Esophagus squamous epithelium (tissue), 5 donors: ENCODE measurements at places on chromosomes 12 and 14.

DNA sequence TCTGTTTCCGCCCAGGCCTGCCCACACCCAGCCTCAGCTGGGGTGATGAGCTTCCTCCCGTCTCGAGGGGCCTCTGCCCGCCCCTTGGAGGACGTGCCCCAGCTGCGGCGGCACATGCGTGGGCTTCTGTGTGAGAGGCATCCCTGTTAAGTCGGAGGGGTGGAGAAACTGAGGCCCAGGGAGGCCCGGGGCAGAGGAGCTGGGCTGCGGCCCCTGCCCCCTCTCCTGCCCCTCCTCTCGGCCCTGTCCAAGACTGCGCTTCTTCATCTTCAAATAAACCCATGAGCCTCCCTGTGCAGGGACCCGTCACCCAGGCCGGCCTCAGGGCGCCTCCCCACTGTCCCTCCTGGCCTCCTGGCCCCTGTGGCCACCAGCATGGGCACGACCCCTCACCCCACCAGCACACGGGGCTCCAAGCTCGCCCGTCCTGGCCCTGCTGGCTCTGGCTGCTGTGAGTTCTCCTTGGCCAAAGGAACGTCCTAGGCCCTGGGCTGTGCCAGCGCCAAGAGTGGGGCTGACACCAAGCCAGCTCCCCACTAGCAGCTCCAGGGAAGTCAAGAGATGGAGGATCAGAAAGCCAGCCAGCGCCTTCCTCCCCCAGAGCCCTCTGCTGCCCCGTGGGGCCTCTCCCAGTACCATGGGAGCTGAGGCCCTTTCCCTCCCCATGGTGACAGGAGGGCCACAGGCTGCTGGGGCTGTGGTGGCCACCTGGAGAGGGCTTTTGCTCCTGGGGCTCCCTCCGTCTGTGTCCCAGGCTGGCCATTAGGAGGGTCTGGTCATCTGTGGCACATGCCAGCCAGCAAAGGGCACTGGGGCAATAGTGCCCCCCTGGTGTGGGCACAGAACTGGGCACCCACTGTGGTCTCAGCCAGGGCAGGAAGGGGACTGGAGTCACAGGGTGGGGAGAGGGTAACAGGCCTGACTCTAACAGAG, 180.4 kb downstream of the KIF26A start:
- DNase-seq: no peak

DNA sequence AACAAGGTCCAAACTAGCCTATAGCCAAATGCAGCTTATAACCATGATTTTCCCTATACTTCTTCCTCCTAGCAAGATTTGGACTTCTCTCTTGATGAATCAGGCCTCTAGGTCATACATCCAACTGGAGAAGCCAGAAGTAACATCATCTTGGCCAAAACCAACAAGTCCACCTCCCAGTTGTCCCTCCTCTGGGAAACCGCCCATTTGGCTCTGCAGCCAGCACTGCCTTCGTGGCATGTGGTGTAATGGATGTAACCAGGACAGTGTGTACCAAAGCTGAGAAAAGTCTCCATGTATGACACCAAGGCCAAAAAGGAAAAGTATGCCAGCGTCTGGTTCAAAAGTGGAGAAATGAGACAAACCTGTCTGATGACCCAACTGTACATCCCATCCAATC, 59.3 kb upstream of the VASH1 start:
- no peak for DNase-seq

- no peak for DNase-seq
Observed at GRCh38 chr14:106737021-106737420, 1210.6 kb downstream of the TMEM121 start.

- DNase-seq: no peak
Observed at GRCh38 chr12:11555743-11556625, 93.5 kb upstream of the ETV6 start.

DNA sequence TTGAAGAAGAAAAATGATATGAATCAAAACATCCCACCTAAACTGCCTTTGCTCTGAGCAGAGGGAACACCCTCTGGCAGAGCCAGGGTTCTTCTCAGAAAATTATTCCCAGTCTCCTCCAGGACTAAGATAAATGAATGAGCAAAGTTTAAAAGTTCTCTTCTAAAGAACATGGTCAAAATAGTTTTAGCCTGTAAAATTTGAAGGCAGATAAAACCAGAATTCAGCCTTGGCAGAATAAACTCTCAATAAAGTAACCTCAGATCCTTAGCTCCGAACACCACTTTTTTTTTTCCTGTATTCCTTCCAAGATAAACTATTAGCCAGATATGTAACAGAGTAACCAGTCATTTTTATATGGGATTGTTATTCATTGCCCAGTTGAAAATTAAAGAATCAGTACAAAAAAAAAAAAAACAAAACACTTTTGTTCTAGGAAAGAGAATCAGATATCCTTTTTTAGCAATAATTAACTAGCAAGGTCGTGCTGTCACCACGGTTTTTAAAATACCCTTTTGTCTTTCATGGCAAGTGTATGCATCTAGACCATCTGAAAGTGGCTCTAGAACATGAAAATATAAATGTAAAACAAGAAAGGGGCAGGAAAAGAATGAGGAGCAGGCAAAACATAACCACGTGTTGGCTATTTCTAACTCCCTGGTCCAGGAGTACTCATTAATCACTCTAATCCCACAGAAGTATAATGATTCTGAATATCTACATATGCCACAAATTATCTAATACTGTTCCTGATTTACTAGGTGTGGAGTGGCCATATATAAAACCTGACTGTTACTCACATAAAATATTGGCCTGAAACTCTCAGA, 60.8 kb downstream of the CAPZA3 start:
- DNase-seq: no peak

- DNase-seq: no peak
Observed at GRCh38 chr14:106308839-106309389, 782.5 kb downstream of the TMEM121 start.

- DNase-seq: no peak
Observed at GRCh38 chr12:104719700-104720338, 238.3 kb downstream of the SLC41A2 start.

DNA sequence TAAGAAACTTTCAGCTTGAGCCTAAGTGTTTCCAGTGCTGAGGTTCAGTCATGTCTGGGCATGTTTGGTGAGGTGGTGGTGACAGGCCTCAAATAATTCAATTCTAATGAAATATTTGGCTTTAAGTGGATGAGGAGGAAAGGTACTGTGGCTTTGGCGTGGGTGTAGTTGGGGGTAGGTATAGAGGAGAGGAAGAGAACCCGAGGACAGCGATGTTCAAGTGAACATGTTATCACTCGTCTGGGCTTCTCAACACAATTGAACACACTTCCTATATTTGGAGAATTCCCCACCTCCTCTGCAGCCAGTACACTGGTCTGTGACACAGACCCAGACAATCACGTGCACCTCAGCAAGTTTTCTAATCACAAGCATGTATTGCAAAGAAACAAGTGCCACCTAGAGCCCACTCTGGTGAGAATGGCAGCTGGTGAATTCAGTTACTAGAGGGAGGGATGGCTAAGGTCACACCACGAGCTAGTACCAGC, 53.0 kb downstream of the IFNG-AS1 start:
- no peak for DNase-seq

DNA sequence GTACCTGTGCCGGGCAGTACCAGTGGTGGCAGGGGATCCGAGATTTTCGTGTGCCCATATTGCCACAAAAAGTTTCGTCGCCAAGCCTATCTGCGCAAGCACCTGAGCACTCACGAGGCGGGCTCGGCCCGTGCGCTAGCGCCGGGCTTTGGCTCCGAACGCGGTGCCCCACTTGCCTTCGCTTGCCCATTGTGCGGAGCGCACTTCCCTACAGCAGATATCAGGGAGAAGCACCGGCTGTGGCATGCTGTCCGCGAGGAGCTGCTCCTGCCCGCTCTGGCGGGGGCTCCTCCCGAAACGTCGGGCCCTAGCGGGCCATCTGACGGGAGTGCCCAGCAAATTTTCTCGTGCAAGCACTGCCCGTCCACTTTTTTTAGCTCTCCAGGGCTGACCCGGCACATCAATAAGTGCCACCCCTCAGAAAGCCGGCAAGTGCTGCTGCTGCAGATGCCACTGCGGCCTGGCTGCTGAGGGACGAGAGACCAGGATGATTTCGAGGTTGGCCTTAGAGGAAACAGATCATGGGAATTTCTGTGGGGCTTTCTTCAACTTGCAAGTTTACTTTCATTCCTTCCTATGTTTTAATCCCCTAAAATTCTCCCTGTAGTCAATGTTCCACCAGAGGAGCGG, 1.6 kb downstream of the INSM2 start:
- DNase-seq: no peak

DNA sequence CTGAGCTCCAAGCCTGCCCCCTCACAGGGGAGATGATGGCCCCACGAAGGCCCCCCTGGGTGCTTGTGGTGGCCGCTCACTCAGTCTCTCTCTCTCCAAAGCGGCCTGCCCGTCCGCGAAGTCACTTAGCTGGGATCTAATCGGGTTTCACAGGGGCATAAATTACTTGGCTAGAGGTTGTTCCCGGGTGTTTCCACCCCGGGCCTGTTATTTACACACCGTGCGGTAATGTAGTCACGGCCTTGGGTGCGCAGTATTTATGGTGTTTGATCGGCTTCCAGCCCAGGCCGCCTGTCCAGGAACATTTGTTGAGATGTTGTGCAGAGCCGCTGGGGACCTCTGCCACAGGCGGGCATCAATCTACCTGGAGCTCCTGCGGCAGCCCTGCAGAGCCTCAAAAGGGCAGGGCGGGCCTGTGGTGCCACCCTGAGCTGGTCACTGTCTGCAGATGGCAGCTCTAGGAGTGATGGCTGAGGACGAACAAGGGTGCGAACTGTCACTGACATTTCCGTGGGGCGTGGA, 91.2 kb downstream of the KIF26A start:
- DNase-seq: no peak

DNA sequence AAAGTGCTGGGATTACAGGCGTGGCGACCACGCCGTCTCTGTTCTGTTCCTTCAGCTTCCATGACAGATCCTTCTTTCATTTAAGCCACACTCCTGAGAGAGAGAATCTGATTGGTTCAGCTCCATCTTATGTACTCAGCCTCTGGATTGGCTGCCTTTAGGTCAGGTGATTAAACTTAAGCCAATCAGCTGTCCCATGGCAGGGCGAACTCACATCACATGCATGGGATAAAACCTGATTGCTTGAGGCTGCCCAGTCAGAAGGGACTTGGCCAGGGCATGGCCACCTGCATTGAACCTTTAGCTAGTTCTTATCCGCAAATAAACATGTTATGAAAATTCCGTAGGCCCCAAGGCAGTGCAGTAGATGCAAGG, 274.2 kb downstream of the SUDS3 start:
- DNase-seq: no peak

GRCh38 chr14:68403191-68404145, 389.4 kb downstream of the ZFP36L1 start:
- no peak for DNase-seq

GRCh38 chr14:57378661-57379060, 11.7 kb upstream of the NAA30 start:
- no peak for DNase-seq

DNA sequence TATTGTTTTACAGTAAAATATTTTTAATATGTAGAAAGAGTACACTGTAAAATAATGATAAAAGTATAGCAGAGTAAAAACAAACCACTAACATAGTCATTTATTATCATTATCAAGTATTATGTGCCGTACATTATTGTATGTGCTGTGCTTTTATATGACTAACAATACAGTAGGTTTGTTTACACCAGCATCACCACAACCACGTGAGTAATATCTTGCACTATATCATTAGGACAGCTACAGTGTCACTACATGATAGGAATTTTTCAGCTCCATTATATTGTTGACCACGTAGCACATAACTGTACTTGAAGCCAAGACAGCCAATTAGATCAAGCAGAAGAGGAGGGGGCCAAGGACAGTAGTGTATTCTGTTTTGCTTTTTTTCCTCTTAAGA, 415.4 kb downstream of the RAD51B start:
- no peak for DNase-seq

- DNase-seq: no peak
Observed at GRCh38 chr12:68495336-68496070, 115.2 kb upstream of the RAP1B start.

- no peak for DNase-seq
Observed at GRCh38 chr12:74537126-74537706, 419 bp upstream of the ATXN7L3B start.

GRCh38 chr12:614411-614970, 48.8 kb downstream of the NINJ2 start:
- no peak for DNase-seq

GRCh38 chr12:51973560-51973959, 22.1 kb downstream of the ACVR1B start:
- DNase-seq: no peak

DNA sequence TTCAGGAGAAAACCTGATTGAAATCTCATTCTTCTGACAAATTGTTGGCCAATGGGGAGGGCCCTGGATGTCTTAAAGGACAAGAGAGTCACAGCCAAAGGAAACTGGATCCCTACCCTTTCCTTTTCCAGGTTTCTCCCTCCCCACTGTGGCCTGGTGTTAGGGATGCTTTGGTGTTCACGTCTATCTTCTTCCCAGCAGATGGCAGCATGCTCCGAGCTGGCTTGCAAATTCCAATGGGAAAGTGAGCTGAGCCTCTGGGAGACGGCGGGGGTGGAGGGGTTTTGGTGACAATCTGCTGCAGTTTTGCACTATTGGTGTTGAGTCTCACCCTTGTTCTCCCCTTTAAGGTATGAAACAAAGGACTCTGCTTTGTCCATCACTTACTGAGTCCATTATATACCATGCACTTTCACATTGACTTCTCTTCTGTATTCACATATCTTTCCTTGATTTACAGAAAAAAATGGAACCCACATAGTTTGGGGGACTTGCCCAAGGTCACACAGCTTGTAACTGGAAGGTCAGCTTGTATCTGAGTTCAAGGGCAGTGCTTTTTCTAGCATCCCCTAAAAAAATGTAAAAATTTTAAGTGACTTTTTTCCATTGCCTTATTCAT, 39.3 kb downstream of the CCDC177 start:
- DNase-seq: no peak

DNA sequence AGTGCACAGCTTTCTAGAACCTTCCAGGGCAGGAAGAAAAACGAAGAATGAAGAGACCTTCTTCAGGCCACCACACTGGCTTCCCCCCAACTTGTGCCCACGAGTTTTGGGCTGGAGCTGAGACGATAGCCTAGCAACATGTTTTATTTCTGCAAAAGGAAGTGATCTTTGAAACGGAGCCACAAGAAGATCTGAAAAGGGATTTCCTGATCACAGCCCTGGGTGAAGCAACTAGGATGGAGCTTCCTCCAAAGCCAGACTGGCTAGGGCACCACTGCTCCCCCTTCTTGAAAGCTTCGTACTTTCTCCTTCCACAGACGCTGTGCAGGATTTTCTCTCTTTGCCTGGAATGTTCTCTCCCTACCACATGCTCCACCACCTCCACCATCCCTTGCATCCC, 418.3 kb downstream of the MED13L start:
- no peak for DNase-seq

GRCh38 chr14:94685681-94686485, 73.7 kb downstream of the SERPINA3 start:
- DNase-seq: no peak

- no peak for DNase-seq
Observed at GRCh38 chr12:116959845-116960514, 49.2 kb downstream of the FBXW8 start.

- DNase-seq: no peak
Observed at GRCh38 chr12:132305991-132306884, 23.2 kb downstream of the GALNT9 start.

DNA sequence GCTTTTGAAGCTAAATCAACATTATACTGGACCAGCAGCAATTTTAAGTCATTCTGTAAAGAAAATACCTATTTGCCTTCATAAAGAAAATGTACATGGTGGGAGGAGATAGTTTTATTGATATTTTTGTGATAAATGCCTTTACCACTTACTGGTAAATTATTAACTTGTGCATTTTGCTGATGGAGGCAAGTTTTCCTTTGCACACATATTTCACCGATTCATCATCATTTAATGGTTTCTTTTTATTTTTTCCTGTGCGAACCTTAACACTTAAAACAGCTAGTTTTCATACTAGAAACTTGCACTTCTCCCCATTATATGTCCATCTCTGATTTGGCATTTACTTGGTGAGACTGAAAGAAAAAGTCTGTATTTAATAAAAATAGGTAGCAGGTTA, 239.3 kb downstream of the TRHDE start:
- DNase-seq: no peak
